Tongue (tissue), 3 donors: ENCODE measurements at places on chromosomes 7 and 10. TPM values are rescaled to one million over a fixed set of nuclear protein-coding genes. Genes with fewer than 3 reads are reported as not detected.
A peak's percentile ranks its signal among the peaks of the same experiment; 100 is the strongest.

DNA sequence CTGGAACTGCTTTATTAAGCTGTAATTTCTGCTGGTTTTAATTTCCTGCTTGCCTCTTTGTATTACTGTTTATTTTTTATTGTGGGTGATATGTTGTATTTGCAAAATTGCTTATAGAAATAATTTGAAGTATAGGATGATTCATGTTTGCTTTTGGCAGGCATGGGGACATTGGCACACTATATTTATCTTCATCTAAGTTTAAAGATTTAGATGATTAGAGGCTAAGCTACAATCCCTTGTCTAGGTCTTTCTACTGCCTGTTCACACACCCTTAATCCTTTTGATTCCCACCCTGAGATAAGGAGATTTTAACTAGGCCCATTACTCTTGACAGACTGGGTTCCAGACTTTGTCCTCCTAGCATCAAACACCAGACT lies 182.8 kb upstream of the KAT6B start:
- no peak for DNase-seq

DNA sequence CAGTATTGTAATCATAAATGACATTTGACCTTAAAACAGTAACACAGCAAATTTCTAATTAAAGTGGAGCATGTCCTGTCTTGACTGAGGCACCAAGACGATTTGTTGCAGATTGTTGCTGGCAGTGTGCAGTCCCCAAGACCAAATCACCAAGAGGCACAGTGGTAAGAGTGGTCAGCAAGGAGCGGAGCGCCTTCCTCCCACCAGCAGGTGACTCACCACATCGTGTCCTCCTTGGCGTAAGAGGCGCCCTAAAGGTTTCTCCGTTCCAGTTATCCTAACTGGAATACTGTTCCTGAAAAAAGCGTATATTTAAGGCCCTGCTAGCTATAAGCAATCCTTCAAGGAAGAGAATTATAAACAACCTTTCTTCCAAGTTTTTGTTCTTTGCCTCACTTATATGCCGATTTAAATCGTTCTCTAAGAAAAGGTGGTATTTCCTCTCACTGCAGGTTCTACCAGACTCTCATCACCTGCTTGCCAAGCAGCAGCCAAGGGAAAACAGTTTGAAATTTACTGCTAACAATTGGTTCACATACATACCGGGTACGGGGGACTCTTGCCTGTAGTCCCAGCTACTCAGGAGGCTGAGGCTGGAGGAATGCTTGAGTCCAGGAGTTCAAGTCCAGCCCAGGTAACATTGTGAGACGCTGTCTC lies 10.7 kb upstream of the REPIN1 start:
- no peak for DNase-seq

- DNase-seq: no peak
These were observed 935 bp downstream of the ZNF273 start for GRCh38 chr7:64904008-64904407.

DNA sequence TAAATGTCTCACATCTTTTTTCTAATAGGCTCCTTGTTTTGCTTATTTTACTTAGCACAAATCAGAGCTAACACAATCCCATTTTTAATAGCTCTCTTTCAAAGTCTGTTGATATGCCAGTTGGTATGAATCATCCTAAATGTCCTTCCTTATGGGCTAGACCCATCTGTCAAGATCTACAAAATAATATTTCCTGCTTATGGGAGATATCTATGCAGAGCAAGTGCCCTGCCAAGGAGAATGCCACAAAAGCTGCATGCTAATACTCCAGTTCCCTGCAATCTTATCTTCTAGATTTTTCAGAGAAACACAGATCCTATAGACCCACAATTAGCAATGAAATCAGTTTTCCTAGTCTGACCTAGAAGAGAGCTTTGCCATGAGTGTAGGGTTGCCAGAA lies 230.8 kb upstream of the NPVF start:
- no peak for DNase-seq

- no peak for DNase-seq
These were observed 57.3 kb upstream of the SMIM30 start for GRCh38 chr7:113175525-113176104.

- DNase-seq: no peak
These were observed 207.9 kb downstream of the TNS3 start for GRCh38 chr7:47373871-47374451.

DNA sequence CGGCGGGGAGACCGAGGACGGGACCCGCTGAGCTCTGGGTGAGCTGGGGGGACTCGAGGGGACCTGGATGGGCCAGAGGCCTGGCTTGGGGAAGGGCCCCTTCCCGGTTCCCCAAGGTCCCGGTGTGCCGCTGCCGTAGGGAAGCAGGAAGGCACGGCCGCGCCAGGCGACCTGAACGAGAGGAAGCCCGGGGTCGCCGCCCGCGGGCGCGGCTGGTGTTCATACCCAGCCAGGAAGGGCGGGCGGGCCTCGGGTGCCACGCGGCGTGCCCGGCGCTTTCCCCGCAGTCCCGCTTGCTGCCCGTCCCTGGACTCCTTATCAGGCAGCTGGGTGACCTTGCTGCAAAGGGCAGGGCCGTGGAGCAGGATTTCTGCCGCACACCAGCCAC lies 38.0 kb downstream of the ZNF777 start:
- DNase-seq: no peak

GRCh38 chr10:24824536-24824935 lies 100.8 kb upstream of the ARHGAP21 start:
- no peak for DNase-seq

DNA sequence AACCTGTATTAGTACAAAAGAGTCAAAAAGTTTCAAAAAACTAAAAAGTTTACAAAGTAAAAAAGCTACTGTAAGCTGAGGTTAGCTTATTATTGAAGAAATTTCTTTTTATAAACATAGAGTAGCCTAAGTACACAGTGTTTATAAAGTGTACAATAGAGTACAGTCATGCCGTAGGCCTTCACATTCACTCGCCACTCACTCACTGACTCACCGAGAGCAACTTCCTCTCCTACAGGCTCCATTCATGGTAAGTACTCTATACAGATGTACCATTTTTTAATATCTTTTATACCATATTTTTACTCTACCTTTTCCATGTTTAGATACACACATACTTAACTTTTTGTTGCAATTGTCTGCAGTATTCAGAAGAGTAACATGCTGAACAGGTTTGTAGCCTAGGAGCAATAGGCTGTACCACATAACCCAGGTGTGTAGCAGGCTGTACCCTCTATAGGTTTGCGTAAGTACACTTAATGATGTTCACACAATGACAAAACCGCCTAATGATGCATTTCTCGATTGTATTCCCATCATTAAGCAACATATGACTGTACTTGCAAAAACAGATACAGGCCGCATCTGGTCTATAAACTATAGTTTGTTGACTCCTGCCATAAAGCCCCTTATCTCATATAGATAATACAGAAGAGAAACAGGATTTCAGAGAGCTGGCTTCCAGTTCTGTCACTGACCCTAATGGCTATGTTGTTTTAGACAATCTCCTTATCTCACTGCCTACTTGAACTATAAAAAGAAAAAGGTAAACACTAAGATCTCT lies 438.8 kb downstream of the HTR7 start:
- no peak for DNase-seq

GRCh38 chr10:3727268-3727667 lies 57.7 kb downstream of the KLF6 start:
- no peak for DNase-seq

- DNase-seq: peak; percentile 64
These were observed 591.1 kb downstream of the PTPRN2 start for GRCh38 chr7:157996359-157997079.

- DNase-seq: no peak
These were observed 49.0 kb upstream of the ZRANB1 start for GRCh38 chr10:124892905-124893304.

DNA sequence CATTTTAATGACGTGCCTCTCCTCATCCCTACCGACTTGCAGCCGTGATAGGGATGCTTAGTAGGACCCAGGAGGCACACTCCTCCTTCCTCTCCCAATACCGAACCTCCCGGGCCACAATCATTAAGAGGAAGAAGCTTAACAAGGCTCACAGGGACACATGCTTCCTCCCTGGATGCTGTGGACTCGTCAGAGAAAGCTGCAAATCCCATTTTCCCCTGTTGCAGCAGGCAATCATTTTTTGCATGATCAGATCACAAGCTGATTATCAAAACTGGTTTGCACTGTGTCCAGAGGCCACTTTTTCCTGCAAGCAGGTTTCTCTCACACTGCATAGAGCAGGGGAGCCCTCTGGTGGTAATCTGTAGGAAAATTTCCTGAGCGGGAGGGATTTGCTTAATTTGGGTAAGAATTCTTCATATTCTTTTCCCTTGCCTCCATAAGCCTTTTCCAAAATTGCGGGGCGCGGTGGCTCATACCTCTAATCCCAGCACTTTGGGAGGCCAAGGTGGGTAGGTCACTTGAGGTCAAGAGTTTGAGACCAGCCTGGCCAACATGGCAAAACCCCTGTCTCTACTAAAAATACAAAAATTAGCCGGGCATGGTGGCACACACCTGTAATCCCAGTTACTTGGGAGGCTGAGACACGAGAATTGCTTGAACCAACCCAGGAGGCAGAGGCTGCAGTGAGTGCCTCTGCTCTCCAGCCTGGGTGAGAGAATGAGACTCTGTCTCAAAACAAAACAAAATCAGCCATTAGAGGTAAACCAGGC lies 16.1 kb upstream of the LAMB4 start:
- peak; percentile 93 for DNase-seq

TMEM176A gene
- 13.6 TPM for total RNA-seq

UPK3BL2 gene
- 20.6 TPM for total RNA-seq

PPP1R17 gene
- not detected for total RNA-seq

ADCY1 gene
- 9.8 TPM for total RNA-seq

AGAP9 gene
- total RNA-seq: 2.2 TPM

CHST3 gene
- 29.6 TPM for total RNA-seq

CPXM2 gene
- total RNA-seq: 7.8 TPM

MRPS17 gene
- total RNA-seq: 12.9 TPM

EVX1 gene
- not detected for total RNA-seq
